ENCODE measurements at places on chromosomes 6 and 20. TPM values are rescaled to one million over a fixed set of nuclear protein-coding genes. Genes with fewer than 3 reads are reported as not detected.

SLPI gene
- not detected for total RNA-seq

ARFGEF3 gene
- 1.5 TPM for total RNA-seq

CAP2 gene
- 1.9 TPM for total RNA-seq

GLP1R gene
- total RNA-seq = not detected

RBPJL gene
- not detected for total RNA-seq

All from hair follicle dermal papilla cell (primary cell).